Stimulated activated CD8-positive, alpha-beta memory T cell treated with anti-CD3 and anti-CD28 coated beads, Interleukin-4, amount 100 ng/mL, for 1 hour (primary cell): ENCODE measurements at places on chromosomes 3 and 15.

DNA sequence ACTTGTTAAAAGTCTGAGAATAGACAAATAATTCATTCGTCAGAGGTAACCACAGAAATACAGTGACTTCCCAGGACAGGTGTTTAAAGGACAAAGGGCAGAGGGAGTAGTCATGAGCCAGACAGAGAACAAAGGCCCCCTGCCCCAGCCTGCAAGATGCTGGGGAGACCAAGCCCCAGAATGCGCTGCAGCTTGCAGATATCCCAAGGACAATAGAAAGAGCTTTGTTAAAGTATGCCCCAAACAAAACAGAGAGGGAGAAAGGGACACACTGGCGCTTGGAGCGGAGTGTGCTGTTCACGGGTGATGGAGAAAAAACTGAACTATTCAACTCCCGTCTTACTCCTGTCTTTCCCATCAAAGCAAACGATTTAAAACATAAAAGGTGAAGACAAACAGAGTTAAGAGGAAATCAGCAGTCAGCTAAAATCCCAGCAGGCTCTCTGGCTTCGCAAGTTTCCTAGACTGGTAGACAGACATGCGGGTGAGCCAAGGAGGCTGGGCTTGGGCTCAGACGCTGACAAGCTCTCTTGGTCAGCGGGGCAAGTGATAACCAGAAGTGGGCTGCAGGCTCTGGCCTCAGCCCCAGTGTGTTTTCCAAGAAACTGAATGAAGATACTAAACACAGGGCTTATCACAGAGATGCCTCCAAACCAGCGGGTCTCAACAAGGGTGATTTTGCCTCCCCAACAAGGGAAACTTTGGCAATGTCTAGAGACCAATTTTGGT lies 130.1 kb downstream of the UACA start:
- no peak for DNase-seq

- no peak for DNase-seq
Measured at GRCh38 chr3:186235554-186235953, 126.5 kb downstream of the DGKG start.

- DNase-seq = no peak
Measured at GRCh38 chr3:29754346-29754745, 473.5 kb downstream of the RBMS3 start.

DNA sequence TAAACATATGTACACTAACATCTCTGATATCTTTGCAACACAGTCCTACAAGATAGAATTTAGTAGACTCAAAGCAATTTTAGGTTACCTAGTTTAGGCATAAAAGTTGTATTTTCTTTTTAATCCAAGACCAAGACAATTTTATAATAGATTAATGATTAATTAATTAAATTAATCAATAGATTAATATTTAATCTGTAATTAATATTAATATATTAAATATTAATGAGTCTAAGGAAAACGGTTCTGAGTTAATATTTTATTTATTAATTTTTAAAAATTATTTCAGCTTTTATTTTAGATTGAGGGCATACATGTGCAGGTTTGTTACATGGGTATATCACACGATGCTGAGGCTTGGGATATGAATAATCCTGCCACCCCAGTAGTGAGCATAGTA lies 49.0 kb downstream of the EHHADH start:
- no peak for DNase-seq

- no peak for DNase-seq
Measured at GRCh38 chr3:16319723-16320122, 54.7 kb downstream of the OXNAD1 start.

- no peak for DNase-seq
Measured at GRCh38 chr3:12879191-12879815, 37.9 kb upstream of the RPL32 start.
